Calu3 (cell line): ENCODE measurements at places on chromosomes 6 and 20. TPM values are rescaled to one million over a fixed set of nuclear protein-coding genes. Genes with fewer than 3 reads are reported as not detected.

The CTCFL gene
- total RNA-seq = not detected in 2 replicates

The KIF6 gene
- total RNA-seq = 0.45 TPM in 1 of 2 replicates, not detected in the other

The SPTLC3 gene
- 7.5 and 11.1 TPM in 2 replicates for total RNA-seq

The GPX5 gene
- total RNA-seq = not detected in 2 replicates

The SIGLEC1 gene
- not detected in 2 replicates for total RNA-seq

The SMOC2 gene
- total RNA-seq = 0.73 and 1.1 TPM in 2 replicates

The CASS4 gene
- total RNA-seq = 0.24 and 0.27 TPM in 2 replicates
